ENCODE measurements at places on chromosomes 1 and 21. TPM values are rescaled to one million over a fixed set of nuclear protein-coding genes. Genes with fewer than 3 reads are reported as not detected.

GRCh38 chr1:89701746-89702241 lies 68.9 kb downstream of the LRRC8C start:
- no peak for DNase-seq

- no peak for DNase-seq
Observed at GRCh38 chr1:159946242-159947187, 1.1 kb upstream of the IGSF9 start.

DNA sequence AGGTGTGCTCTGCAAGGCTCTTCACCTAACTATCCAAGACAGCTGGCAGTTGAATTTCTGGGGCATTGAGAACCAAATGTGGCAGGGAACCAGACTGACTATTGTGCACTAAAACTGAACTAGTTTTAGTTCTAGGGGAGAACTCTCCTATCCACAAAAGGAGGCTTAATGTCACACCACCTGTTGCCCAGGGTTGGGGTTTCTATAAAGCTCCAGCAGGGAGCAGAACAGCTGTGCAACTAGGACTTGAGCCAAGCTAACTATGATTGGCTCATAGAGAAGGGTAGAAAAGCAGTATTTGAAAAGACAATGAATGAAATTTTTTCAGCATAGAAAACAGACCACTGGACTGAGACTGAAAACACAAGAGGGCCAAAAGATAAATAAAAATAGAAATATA lies 53.3 kb upstream of the FGGY start:
- DNase-seq, result no peak

GRCh38 chr1:6603915-6604558 lies 1.4 kb upstream of the KLHL21 start:
- no peak for DNase-seq

- no peak for DNase-seq
Observed at GRCh38 chr1:38179483-38179882, 132.9 kb upstream of the POU3F1 start.

Gene LCE3D
- 8.8 TPM for total RNA-seq

Measured in foreskin keratinocyte (primary cell).